AG08395 (cell line): ENCODE measurements at places on chromosomes 5 and 9.

DNA sequence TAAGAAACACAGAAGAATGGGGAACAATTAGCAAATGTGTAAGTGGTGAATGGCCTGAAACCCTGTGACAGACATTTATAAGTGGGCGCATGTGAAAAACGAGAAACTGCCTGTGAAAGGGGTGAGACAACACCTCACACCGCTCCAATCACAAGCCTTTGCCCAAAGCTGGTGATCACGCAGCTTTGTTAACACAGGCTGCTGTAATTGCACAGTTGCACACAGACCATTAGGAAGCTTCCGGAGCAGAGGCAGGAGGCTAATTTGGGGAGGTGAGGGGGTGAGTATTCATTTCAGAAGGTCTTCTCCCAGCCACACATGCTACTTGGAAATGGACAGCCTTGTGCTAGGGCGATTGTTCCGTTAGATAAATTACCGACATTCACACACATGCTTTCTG is 294.0 kb downstream of the MED10 start:
- no peak for DNase-seq

DNA sequence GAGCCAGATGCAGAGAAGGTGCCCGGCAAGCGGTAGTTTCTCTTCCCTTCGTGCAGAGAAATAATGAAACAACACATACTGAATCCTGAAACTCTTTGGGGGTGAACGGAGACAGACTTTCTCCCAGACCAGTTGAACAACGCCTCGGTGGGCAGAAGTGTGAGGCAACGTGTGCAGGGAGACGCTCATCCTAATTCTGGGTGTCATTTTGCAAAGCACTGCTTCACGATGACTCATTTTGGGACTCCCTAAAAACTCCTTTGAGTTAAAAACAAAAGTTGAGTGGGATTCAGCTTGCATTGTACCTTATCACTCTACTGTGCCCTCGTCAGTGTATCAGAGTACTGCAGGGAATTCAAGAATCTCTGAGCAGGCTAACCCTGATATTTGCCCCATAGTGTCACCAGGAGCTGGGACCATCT is 3.5 kb upstream of the NEK6 start:
- DNase-seq = no peak

- peak; percentile 17 for DNase-seq
Observed at GRCh38 chr5:77844623-77845323, 68.6 kb upstream of the TBCA start.

- DNase-seq = no peak
Observed at GRCh38 chr9:93655621-93656425, 79.4 kb downstream of the PHF2 start.
